NAMALWA (cell line): ENCODE measurements at places on chromosomes 5 and 9.

GRCh38 chr9:127770583-127770904, 7.9 kb downstream of the SH2D3C start:
- no peak for DNase-seq

DNA sequence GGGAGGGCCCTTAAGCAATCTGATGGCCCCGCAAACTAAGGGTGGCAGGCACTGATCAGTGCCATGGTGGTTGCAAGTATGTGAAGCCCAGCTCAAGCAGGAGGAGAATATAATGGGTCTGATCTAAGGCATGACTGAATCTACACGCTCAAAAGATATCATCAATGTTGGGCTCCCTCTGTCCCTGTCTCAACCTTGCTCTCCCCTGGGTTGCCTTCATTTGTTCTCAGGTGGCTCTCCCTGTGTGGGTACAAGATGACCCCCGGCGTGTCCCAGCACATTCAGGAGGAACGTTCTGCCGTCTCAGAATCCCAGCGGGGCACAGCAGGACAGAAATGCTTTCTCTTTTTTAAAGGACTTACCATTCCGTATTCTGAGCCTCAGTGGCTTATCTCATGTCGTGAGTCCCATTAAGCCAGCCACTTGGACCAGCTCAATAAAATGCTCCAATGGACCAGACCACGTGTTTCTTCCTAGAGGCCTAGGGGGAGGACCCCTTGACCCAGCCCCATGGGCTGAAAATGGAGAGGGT, 12.0 kb upstream of the RNF130 start:
- DNase-seq: no peak

- DNase-seq: no peak
These were observed 1461.9 kb downstream of the MAT2B start for GRCh38 chr5:164967354-164967753.

DNA sequence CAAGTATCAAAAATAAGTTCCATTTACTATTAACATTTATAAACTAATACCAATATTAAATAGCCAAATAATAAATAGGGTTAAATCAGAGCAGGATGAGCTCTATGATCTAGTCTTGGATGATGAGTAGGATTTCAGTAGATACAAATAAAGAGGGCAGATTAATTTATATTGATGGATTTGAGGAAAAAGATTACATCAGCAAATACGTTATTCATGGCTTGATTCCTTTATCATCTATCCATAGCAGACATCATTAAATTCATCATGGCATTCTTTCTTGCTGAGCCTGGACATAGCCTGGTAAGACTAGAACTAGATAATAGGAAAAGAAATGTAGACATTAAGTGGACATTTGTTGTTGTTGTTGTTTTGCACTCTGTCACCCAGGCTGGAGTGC, 13.4 kb upstream of the MSMP start:
- DNase-seq: no peak
